ENCODE measurements at places on chromosomes 3 and 15.

GRCh38 chr15:88680241-88681001 lies 41.6 kb downstream of the ISG20 start:
- no peak for DNase-seq

DNA sequence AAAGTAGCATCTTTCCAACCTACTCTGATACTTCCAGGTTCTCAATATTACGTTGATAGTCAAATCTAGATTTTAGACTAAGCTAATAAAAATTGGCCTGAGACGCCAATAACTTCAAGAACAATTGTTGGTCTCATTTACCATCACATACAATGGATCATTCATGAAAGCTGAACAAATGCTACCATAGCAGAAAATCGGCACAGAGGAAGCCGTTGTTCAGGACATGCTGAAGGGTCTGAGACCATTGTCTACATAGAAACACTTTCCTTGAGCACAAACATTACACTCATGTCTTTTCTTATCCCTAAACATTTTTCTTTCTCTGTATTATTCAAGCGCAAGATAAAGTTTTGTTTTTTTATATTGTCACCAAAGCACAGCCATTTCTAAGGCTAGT lies 37.2 kb upstream of the FHIT start:
- no peak for DNase-seq

- no peak for DNase-seq
Measured at GRCh38 chr3:29764041-29764440, 483.2 kb downstream of the RBMS3 start.

DNA sequence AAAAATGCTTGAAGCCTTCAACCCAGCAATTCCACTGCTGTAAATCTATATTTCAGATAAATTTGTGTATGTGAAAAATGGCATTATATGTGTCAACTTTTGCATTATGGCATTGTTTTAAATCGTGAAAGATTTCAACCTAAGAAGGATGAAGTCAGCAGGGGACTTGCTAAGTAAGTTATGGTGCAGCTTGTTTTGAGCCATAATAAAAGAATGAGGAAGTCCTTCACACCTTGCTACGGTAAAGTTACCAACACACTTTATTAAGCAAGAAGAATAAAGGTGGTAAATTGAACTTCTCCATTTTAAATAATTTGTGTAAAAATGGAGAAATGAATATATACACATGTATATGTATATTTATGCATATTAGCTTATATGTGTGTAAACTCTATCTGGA lies 371.4 kb downstream of the ROBO2 start:
- no peak for DNase-seq

DNA sequence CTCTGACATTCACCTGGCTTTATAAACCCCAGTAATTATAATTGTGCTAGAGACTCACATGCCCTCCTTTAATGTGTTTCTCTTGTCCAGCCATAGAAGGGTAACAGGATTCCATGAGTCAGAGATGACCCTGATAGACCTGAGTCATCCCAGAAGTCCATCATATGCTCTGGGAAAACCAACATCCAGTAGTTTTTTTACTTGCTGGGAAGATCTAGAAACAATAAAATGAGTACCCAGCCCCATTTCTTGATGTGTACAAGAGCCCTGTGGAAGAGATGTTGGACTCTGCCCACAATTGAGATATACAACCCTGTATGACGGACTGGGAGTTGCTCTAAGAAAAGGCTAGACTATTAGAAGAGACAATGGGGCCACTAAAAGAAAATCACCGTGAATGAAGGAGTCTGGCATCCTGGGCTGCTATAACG lies 22.4 kb upstream of the THUMPD3 start:
- DNase-seq, result no peak

DNA sequence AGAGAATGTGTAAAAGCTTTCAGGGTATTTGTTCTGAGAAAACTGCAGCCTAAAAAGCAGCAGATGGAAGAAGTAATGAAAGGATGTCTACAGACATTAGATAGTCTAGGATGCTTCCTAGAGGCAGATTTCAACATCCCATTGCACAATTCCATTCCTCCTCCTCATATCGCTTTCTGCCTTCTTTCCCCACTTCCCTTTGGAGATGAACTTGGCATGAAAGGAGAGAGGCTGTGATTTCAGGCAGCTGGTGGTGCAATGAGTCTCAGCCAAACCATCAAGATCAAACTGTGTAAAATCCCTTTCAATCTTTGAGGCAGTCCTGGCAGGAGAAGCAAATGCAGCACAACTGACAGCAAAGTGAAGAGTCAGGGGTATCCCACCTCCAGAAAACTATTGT lies 438.7 kb upstream of the KCNMB2 start:
- no peak for DNase-seq

GRCh38 chr3:69110941-69111546 lies 11.4 kb downstream of the LMOD3 start:
- no peak for DNase-seq

DNA sequence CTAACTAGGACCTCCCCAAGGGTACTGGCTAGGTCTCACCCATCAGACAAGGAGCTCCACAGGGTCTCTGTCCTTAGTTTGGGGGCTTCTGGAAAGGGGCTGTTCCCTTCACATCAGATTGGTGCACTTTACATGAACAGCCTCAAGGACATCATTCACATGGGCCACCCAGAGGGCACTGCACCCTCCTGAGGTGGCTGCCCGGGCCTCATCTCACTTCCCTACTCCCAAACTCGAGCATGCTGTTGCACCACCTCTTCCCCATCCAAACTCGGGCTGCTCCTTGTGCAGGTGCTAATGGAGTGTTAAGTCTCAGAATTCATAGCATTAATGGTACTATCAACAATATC lies 48.1 kb downstream of the RAB11A start:
- no peak for DNase-seq

GRCh38 chr15:36271048-36271447 lies 308.4 kb upstream of the CDIN1 start:
- no peak for DNase-seq

DNA sequence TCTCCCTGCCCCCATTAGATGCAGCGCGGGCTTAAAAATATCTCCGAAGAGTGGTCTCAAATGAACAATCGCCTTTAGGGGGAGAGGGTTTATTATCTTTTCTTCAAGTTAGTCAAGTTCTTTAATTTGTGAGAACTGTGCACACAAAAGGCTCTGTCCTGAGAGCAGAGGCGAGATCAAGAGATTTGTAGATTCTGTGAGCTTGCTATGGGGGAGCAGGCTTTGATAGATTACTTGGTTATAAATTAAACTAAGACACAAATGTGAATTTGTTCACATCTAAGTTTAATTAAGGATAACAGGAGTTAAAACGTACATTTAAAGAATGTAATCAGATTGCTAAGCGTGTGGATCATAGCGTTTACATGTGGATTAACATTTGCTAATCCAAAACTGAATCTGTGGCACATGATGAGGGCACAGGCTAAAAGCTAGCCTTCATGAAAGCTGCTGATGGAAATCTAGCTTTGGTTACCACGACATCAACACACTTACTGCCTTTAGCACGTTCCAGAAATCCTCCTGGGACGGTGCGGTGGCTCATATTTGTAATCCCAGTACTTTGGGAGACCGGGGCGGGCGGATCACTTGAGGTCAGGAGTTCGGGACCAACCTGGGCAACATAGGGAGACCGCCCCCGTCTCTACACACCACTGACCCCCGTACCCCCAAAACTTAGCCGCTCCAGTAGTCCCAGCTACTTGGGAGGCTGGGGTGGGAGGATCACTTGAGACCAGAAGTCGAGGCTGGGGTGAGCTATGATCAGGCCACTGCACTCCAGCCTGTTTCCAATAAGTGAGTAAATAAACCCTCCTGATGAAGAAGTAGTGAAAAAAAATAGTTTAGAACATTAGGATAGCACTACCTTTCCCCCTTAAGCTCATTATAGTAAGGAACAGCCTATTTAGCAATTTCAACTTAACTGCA lies 1.0 kb upstream of the PRTG start:
- no peak for DNase-seq

- DNase-seq, result peak; percentile 40
Measured at GRCh38 chr15:80234883-80235282, 17.1 kb downstream of the CTXND1 start.

DNA sequence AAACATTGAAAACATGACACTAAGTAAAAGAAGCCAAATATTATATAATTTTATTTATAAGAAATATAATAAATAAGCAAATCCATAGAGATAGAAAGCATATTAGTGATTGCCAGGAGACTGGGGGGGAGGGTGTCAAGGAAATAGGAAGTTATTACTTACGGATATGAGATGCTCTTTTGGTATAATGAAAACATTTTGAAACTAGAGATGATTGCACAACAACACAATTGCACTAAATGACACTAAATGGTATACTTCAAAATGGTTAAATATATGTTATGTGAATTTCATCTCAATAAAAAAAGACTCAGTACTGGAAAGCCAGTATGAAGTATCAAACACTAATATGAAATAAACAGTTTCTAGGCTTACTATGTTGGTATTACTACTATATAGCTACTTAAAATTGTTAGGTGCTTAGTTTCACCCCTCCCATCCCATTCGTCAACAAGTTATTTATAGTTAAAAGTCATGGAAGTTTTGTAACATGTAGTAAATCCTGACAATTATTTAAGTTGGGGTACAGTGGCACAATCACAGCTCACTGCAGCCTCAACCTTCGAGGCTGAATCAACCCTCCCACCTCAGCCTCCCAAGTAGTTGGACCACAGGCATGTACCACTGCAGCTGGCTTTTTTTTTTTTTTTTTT lies 43.7 kb downstream of the STAG1 start:
- DNase-seq, result no peak

GRCh38 chr15:74382004-74382816 lies 14.8 kb upstream of the CYP11A1 start:
- peak; percentile 74 for DNase-seq

DNA sequence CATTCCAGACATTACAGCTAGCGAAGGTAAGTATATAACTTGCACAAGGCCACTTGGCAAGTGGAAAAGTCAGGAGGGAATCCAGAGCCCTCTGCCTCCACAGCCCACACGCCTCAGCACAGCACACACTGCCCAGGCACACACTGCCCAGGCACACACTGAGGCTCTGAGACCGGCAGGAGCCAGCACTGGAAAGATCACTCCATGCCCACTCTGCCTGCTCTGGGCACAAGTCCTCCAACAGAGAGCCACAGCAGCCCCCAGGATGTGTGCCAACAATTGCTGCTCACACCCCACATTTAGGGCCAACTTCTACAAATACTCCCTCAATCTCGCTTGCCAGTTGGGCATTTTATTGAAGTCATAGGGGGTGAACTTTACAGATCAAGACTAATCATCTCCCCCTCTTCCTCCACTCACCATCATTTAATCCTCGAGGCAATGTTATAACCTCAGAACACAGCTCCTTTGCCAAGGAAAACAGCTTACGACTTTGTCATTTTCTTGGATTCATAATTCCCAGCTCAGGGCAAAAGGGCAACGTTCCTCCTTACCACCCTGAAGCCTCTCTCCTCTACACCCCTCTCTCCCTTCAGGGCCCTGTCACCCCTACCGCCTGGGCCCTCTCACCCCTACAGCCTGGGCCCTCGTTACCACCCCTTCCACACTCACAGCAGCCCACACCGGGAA lies 53.0 kb upstream of the TPM1 start:
- DNase-seq, result no peak

GRCh38 chr15:76330080-76330680 lies 6.4 kb upstream of the ISL2 start:
- no peak for DNase-seq

DNA sequence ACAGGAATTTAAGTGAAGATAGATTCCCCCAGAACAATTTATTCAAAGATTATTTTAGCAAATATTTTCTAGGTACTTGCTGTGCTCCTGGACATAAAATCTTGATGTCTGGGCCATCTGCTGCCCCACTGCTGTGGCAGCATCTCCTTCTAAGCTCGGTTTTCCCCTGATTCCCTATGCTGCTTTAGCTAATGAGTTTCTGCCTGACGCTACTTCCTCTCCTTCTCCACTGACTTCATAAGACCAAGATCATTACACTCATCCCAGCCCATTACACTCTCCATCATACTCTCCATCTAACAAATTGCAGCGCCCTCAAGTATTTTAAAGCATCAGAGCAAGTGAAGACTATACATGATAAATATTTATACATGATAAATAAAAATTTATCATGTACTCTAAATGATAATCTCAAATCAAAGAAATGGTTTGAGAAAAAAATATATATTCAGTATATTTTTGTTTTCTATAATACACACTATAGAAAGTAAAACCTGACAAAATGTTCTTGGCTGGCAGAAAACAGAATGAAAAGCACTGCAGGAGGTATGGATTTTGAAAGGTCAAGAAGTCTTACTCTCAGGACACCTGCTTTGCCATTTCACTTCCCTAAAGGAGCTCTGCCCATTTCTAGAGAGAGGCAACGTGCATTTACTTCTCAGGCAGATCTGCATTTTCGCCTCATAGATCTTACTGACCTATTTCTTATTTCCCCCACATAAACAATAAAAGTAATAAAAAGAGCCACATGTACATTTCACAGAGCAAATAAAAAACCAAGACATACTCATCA lies 232.0 kb downstream of the KCNMB2 start:
- DNase-seq, result no peak

GRCh38 chr15:65385870-65386258 lies 8.1 kb upstream of the IGDCC3 start:
- no peak for DNase-seq

- no peak for DNase-seq
Measured at GRCh38 chr15:51731549-51732267, 5.7 kb downstream of the LYSMD2 start.

DNA sequence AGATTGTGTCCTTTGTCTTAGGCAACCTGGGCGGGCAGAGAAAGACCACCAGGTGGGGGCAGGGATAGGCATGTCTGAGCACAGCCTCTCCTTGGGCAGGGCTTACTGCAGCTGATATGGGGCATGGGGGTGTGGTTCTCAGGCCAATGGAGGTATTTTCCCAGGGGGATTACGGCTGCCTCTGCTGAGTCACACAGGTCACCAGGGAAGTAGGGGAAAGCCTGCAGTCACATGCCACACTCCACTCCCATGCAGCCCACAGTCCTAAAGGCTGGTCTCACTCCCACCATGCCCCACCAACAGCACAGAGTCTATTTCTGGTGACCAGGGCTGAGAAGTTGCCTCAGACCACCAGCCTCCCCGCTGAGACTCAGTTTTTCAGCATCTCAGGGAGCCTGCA lies 466.4 kb downstream of the DIPK2A start:
- DNase-seq, result no peak

- no peak for DNase-seq
Measured at GRCh38 chr3:133901083-133901482, 5.4 kb upstream of the RAB6B start.

GRCh38 chr3:3714572-3714971 lies 84.7 kb upstream of the LRRN1 start:
- DNase-seq, result no peak

DNA sequence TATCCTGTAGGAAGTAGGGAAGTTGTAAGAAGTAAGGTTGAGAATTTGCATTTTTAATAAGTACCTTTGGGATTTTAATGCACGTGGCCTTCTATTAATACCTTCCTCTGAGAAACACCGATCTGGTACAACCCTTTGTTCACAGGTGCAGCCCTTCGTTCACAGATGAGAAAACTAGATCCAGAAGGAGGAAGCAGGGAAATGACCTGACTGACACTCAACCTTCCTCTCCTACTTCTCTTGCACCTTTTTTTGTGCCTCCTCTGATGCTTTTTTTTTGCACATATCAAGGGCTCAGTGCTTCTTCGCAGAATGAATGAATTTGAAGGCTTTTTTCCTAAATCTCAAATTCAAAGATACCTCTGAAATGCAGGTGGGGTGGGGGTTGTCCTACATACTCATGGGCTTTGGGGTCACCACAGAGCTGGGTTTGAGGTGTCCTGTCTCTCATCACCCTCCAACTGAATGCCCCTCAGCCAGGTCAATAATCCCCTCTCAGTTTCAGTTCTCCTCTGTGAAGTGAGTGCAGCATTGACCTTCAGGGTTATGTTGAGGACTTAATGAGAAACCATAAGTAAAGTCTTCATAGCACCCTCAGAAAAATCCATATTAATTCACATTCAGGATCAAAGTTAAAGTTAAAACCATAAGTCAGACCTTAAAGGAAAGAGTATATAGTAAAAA lies 161.5 kb upstream of the CTNNB1 start:
- DNase-seq, result no peak
